ENCODE measurements at places on chromosomes 13 and 19.
A peak's percentile ranks its signal among the peaks of the same experiment; 100 is the strongest.

DNA sequence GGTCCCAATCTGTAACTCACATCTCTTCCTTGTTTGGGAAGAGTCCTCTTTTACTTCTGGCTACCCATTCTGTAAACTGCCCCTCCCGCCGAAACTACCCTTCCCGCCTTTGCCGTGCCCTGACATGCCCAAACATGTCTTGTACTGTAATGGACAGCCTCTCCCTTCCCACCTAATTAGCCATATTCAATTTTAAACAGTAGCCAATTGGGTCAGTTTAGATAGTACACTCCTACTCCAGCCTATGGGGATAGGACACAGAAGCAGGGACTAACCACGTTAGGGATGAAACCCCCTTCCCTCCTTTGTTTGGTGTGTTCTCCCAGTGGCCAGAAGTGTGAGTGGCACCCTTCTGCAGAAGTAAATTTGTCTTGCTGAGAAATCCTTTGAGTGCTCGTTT is 34.2 kb downstream of the SACS start:
- DNase-seq, result no peak

GRCh38 chr19:14544977-14545715 is 15.8 kb downstream of the TECR start:
- DNase-seq, result no peak

GRCh38 chr19:42619271-42619670 is 24.5 kb upstream of the CEACAM8 start:
- no peak for DNase-seq

DNA sequence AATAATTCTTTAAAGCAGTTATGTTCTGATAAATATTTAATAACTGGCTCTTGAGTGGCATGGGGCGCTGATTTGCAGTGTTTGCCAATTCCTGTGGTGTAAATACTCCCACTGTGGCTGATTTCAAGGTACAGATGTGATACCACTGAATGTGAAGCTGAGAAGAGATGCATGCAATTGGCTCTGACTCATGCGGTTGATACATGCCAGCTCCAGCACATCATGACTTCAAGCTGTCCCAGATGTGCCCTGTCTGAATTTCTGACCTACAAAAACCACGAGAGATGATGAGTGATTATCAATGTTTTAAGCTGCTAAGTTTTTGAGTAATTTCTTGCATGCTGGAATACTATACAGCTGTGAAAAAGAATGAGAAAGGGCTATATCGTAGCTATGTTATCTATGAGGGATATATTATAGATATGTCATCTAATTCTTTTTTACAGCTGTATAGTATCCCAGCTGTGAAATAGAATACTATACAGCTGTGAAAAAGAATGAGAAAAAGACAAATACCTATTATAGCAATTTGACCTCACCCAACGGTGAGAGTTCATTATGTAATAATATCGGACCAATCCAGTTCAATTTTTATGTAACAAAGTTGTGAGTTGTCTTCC is 7.6 kb upstream of the ACSBG2 start:
- DNase-seq, result no peak

DNA sequence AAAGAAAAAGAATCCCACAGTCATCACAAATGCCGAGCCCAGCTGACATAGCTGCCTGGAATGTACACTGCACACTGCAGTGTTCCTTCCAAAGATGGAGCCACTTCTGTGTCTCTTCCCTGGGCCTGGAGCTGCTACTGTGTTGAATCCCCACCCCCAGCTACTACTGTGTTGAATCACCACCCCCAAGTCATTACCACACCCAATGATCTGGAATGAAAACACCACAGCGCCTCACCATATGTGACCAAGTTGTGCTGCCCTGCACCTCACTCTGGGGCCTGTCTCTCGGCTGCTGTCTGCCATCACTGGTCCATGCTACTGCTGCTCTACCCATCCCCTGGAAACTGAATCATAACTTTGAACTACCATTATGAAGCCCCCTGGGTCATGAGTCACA is 861.2 kb downstream of the UQCRFS1 start:
- DNase-seq, result no peak

DNA sequence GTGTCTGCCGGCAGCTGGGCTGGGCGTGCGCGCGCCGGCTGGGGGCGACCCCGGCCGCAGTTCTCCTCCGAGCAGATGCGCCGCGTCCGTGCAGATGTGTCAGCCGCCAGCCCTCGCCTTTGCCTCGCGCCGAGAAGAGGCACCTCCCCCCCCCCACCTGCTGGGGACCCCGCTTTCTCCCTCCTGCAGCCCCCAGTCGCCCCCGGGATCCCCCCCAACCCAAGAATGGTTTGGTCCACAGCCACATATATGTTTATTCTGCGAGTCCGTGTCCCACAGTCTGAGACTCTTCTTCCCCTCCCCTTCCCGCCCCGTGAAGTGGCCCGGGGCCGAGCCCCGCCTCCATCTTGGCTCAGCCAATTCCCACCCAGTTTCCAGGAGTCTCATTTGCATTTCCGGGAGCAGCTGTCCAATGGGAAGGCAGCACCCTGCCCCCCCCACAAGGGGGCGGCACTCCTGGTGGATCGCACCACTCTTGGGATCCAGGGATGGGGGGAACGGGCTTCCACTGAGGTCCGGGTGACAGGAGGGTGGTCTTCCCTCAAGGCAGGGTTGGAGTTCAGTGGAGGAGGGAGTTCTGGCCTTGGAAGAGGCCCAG is 8.6 kb downstream of the ISOC2 start:
- DNase-seq, result peak; percentile 97

- no peak for DNase-seq
These were observed 184.4 kb downstream of the TSHZ3 start for GRCh38 chr19:31164791-31165251.

DNA sequence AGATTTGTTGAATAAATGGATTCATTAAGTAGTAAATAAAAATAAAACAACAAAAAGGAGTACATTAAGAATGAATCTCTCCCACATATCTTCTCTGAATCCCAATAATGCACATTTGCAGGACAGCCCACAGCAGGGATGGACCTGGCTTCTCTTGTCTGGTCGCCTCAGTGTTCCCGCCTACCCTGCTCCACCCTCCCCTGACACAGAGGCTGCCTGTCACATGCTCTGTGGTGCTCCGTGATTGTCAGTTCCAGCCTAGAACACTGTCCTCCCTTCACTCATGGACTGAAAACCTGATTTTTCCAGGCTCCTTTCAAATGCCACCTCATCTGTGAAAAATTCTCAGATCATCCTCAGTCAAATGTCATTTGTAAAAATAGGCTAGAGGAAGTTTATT is 94.5 kb upstream of the GPR12 start:
- no peak for DNase-seq

DNA sequence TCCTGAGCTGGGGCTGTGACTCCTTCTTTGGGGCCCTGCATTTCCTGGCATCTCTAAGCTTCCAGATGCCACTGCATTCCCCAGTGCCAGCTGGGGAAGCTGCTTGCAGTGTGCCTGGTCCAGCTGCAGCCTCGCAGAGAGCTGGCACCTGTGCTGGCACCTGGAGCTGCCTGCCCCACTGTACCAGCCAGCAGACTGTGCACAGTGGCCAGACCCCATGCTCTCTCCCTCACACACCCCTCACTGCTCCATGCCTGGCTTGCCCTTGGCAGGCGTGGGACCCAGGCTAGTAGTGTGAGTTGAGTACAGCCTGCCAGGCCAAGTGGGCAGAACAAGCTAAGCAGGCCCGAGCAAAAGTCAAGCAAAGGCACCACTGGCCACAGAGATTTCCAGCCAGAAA is 327.5 kb downstream of the NDFIP2 start:
- no peak for DNase-seq

DNA sequence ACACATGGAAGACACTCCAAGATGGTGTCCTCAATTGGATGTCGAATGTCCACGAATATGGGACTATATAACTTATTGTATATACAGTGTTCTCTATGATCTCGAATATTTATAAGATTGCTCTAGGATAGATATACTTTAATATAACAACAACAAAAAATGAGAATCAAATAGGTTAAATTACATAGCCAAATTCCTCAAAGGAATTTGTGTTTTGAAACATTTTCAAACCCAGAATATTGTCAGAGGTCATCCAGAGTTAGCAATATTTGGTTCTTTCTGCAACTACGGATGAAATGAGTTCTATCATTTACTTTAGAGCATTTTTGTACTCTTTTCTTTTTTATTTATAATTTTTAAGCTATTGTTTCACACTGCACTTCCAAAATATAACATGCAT is 857.8 kb downstream of the GPC5 start:
- no peak for DNase-seq

DNA sequence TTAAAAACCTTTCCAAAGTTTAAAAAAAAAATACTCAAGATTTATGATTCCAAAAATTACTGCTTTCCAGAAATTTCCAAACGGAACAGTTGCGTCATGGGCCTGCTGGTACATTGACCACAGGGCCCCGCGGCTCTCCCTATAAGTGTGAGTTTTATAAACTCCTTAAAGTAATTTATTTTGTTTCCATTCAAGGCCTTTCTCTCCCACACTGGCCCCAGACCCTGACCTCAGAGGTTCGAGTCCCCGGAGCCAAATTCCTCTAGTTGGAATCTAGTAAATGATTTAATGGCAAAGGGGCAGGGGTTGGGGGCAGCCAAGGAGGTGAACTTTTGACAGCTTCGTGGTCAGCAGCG is 97.5 kb downstream of the INSR start:
- no peak for DNase-seq

GRCh38 chr19:31171936-31172335 is 177.3 kb downstream of the TSHZ3 start:
- DNase-seq, result no peak

DNA sequence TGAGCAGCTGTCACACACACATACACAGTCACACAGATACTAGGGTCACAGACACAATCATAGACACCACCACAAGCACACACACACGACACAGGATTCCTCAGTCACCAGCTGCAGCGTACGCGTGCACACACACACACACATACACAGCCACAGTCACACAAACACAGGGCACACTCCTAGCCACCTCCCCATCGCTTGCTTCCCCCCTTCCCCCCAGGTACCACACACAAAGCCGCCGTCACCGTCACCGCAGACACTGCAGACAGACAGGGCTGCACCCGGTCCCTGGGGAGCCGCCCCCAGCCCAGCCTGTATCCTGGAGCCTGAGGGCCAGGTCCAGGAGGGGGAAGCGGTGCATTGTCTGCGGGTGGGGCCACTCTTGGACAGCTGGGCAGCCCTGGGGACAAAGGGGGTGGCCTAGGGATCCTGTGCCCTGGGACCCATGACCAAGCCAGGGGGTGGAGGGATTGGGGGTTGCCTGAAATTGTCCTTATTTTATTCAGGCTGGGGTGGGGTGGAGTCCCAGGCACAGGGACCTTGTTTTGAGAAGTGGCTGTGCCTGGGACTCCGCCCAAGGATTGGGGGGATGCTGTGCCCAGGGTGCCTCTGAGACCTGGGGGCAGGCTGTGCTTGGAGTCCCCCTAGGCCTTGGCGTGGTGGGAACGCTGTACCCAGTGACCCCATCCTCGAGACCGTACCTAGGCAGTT is 957 bp downstream of the NUMBL start:
- DNase-seq, result peak; percentile 79

GRCh38 chr13:45370922-45371406 is 30.0 kb upstream of the TPT1 start:
- DNase-seq, result peak; percentile 73

DNA sequence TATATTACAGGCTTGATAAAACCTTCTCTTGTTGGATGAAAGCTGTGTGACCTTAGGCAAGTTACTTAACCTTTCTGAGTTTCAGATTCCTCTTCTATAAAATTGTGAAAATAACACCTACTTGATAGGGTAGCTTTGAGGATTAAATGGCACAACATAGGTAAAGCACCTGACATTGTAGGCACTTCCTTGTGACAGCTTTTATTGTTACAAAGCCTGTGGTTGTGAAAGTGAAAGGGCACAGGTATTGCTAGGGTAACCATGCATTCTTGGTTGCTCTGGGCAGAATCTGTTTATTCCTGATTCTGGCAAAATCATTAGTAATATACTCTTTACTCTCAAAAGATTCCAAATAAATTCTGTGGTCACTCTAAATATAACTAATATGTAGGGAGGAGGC is 493.4 kb downstream of the OLFM4 start:
- DNase-seq, result no peak

All from BE2C (cell line).